ENCODE measurements at places on chromosomes 3 and 15. TPM values are rescaled to one million over a fixed set of nuclear protein-coding genes. Genes with fewer than 3 reads are reported as not detected.

DNA sequence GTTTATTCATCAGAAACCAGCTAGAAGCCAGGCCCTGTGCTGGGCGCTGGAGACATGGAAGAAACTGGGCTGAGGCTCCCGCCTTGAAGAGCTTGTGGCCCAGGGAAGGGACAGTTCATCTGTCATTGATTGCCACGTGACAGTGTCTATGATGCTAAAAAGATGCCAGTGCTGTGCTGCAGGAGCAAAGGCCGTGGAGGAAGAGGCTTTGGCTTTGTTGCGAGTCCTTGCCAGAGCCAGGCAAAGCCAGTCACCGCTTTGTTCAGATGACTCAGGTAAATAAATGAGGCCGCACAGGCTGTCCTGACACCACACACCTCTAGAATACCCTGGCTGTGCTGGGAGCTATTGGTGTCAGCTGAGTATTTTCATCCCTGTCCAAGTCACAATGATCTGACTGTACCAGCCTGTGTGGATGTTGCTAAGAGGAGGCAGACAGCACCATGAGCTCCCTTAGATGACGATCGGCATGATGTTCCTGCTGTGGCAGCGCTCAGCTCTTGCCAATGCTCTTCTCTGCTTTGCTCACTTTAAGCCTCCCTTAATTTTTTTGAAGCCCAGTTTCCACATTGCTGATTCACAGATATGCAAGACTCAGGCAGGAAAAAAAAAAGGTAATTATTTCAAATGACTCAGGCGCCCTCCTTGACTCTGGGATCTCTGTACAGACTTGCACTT is 77.5 kb downstream of the CCNL1 start:
- DNase-seq = no peak

DNA sequence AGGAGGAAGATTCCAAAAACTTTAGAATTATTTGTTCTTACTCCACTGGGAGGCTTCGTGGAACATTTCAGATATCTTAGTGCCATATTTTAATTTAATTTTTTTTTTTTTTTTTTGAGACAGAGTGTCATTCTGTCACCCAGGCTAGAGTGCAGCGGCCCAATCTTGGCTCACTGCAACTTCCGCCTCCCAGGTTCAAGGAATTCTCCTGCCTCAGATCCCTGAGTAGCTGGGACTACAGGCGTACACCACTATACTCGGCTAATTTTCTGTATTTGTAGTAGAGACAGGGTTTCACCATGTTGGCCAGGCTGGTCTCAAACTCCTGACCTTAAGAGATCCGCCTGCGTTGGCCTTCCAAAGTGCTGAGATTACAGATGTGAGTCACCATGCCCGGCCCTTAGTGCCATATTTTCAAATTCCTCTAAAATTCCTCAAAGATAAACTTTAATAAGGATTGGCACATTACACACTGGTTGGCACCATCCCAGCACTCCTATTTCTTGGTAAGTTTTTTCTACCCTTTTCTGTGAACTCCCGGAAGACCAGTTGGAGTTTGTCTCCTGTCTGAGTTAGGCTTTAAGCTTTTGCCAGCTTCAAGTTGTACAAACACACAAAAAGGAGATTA is 693.7 kb downstream of the MCTP2 start:
- peak; percentile 33 for DNase-seq

- no peak for DNase-seq
Measured at GRCh38 chr3:177569193-177569592, 371.9 kb upstream of the TBL1XR1 start.

GRCh38 chr15:94734460-94734859 is 503.1 kb downstream of the MCTP2 start:
- no peak for DNase-seq

- DNase-seq = no peak
Measured at GRCh38 chr3:130635978-130636377, 110.7 kb downstream of the PIK3R4 start.

DNA sequence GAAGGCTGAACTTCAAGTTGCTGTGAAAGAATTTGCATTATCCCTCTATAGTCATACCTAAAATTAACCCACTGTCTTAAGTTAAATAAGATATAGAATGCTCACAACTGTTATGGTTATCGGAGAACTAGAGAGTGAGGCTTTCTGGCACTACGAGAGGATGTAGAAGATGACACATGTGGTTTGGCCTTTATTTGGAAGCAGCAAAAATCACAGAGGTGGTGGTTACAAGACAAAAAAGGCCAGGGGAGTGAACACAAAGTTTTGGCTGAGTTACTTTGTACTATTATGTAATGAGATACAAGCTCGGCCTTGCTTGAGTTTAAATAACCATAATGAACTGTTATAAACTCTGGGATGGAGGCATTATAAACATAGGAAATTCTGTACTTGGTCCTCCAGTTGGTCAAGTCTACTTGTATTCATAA is 78.3 kb upstream of the ICE2 start:
- peak; percentile 76 for DNase-seq

DNA sequence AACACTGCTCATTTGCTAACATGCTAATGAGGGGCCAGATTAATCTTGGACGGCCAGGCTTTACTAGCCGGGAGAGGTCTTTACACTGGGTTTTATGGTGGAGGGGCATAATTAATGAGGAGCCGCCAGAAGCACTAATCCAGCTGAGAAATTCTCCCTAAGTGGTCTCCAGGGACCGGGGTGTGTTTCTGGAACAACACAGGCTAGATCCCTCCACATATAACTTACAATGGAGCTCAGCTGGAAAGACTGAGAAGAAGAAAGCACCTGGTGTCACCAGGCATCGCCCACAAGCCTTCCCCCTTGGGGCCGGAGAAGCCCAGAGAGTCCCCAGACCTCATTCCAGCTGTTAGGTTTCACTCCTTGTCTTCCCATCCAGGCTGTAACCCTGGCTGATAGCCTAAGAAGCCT is 127.5 kb downstream of the MEGF11 start:
- DNase-seq = no peak

DNA sequence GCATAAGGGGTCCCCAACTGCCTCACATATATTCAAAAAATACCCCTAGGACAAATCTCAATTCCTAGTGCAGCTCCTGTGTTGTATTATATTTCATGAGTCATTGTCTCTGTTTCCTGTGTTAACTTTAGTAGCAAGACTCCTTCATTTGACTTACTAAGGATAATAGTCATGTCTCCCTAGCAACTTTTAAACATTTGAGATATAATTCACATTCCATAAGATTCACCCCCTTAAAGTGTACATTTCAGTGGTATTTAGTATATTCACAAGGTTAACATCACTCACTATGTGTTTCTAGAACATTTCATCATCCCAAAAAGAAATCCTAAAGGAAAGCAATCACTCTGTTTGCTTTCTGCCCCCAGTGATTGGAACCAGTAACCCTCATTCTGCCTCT is 121.3 kb upstream of the WNT7A start:
- DNase-seq = no peak

- DNase-seq = no peak
Measured at GRCh38 chr3:184643442-184643841, 68.4 kb downstream of the MAGEF1 start.

DNA sequence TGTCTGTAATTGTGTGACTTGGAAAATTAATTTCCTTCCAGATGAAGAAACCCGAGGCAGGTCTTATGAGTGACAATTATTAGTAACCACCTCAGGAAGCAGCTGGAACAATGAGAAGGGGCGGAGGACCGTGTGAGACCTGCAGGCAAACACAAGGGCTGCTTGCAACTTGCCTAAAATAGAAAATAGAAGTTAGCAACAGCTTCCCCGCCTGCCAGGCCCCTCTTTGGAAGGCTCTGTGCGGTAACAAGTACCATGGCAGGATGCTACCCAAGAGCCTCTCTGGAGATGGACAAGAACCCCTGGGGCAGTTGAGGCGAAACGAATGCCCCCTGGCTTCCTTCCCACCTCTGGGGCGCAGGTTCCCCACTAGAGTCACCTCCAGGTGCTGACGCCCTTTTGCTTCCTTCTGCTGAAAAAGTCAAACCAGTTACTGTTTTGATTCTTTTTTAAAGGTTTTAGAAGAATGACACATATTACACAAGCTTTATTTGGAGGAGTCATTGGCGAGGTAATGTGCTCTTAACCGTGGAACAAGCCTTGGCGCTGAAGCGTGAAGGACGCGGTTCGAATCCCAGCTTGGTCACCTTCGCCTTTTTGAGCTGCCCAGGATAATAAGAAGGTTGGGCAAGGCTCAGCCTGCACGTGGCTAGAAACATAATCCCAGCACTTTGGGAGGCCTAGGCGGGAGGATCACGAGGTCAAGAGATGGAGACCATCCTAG is 47.0 kb upstream of the SYNM start:
- DNase-seq = no peak

DNA sequence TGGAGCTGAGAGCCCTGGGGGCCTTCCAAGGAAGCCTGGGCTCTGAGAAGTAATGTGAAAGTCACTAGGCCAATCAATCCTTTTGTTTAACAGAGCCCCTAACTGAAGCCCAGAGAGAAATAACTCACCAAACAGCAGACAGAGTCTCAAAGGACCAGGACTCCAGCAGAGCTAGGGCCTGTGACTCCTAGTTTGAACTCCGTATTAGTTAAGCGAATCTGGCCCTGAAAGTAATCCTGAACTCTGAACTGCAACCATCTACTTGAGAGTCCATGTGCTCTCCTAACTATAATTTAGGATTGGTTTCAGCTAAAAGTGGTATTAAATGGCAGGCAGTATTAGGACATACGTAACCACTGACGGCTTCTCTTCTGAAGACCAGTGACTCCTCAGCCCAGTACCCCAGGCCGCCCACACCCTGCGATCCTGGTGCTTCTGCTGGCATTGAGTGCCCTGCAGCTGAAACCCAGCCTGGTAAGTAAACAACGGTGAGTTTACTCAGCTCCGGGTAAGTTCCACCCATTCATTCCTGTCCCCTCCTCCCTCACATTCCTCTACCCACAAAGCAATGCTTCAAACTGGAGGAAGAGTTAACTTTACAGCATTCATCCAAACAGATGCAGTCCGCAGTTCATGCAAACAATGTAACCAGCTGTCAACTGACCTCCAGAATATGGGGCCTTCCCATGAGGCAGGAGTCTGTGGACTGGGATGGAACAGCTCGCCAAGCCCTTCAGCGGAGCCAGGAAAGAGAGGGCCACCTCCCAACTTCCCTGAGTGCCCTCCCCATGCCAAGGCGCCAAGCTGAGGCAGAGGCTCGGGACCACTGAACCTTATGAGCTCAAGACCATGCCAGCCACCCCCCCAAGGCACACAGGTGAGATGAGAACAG is 7.3 kb downstream of the MYO5C start:
- DNase-seq = peak; percentile 64

Gene TM4SF4
- 1.9 TPM for total RNA-seq

Gene CATSPER2
- total RNA-seq = 1.8 TPM

Gene ILDR1
- total RNA-seq = 8.9 TPM

Gene SAMD7
- not detected for total RNA-seq

Gene SLC24A5
- not detected for total RNA-seq

Gene NANOGP8
- total RNA-seq = 0.88 TPM

All from lung (tissue), 17 donors.